ENCODE measurements at places on chromosomes 5 and 9. TPM values are rescaled to one million over a fixed set of nuclear protein-coding genes. Genes with fewer than 3 reads are reported as not detected.

DNA sequence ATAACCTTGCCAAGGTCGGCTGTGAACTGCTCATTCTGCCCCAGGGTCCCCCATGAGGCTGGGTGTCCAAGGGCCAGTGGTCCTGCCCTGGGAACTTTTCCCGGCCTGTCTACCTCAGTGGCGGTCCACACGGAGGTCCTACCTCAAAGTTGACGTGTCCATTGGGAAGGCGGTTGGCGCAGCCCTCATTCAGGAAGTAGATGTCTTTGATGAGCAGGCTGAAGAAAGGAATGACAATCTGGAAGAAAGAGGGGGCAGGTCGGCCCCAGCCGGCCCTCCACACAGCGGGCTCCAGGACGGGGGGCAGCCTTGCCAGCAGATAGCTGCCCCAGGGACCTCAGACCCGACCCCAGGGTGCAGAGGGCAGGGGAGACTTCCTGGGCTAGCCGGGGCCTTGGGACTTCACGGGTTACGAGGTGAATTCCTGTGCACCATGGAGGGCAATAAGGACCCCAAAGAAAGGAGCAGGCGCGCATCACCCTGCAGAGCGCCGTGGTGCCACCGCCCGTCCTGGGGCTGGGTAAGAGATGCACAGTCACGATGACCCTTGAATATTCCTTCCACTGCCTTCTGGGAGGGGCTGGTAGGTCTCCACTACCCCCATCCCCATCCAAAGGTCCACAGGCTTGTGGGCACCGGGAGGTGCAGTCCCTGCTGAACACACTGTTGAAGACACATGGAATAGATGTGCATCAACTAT, 42.9 kb upstream of the RNF130 start:
- DNase-seq: no peak

DNA sequence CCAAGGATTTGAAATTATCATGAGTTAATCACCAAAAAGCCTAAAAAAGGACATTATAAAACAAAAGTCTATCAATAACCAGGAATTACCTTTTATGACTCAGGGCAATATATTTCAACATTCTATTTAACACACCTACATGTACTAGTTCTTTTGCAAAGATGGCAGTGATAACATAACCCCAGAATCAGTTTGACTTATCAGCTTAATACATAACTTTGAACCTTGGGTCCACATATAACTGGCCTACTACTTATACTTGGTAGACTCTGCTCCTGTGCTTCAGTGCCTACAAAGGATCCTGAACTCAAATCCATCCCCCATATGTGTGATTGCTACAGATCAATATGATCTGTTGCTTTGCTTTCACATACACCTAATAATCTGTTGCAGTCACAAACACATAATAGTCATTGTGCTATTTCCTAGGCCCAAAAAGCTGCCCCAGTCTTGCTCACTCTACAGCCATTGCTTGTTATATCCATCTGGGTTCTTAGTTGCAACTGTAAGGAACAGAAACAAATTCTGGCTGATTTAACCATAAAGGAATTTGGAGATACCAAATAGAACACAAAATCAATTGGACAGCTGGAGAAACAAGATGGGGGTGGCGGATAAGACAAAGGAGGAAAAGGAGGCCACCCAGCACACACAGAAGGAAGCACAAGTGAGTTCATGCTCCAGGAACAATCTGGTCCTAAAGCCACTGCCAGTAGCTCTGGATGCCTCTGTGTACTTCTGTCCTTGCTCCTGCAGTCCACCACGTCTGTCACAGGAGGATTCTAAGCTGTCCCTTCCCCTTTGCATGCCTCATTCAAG, 25.5 kb downstream of the DEPDC1B start:
- DNase-seq: no peak

- no peak for DNase-seq
Observed at GRCh38 chr5:103207653-103208052, 50.9 kb upstream of the MACIR start.

The PCDHGA5 gene
- total RNA-seq: 1.1 TPM

The MTRR gene
- total RNA-seq: 48.9 TPM
